Progenitor cell of endocrine pancreas (in vitro differentiated cells): ENCODE measurements at places on chromosomes 3 and 15.

GRCh38 chr15:82294061-82294690 lies 31.6 kb downstream of the SAXO2 start:
- no peak overlapping the region for H3K27ac ChIP-seq
- DNase-seq, result no peak
- H3K4me1 ChIP-seq, result no peaks in the 10 kb centered on the region
- no peaks in the 10 kb centered on the region for H3K27me3 ChIP-seq
- H3K4me3 ChIP-seq, result no peak overlapping the region

DNA sequence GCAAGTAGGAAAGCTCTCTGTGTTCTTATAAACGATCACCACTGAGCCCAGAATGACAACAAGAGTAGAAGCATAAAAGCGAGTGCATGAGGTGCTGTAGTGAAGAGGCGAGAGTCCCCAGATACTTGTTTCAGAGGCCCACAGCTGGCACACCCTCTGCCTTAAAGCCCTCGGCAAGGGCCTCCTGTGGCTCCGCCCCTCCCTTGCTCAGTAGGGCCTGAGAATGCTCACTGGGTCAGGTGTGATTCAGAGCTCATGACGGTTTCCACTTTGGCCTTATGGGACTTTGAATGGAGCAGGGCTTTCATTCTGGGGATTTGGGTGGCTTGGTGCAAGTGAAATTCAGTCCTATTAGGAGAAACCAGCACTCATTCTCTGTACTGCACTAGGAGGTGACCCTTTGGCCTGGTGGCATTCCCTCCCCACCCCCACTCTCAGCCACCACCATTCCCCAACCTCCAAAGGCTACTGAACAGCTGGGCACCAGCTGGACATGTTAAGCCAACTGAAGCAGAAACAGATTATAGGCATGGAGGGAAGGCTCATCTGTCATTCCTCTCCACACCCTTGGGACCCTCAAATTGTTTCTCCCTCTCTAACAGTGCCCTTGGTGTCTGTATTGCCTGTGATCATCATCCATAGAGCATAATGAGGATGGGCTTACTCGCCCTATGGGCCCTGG lies 109.6 kb upstream of the CTDSPL start:
- H3K27ac ChIP-seq, result no peak overlapping the region
- DNase-seq, result no peak
- H3K4me1 ChIP-seq, result no peaks in the 10 kb centered on the region
- no peaks in the 10 kb centered on the region for H3K36me3 ChIP-seq
- no peaks in the 10 kb centered on the region for H3K27me3 ChIP-seq

DNA sequence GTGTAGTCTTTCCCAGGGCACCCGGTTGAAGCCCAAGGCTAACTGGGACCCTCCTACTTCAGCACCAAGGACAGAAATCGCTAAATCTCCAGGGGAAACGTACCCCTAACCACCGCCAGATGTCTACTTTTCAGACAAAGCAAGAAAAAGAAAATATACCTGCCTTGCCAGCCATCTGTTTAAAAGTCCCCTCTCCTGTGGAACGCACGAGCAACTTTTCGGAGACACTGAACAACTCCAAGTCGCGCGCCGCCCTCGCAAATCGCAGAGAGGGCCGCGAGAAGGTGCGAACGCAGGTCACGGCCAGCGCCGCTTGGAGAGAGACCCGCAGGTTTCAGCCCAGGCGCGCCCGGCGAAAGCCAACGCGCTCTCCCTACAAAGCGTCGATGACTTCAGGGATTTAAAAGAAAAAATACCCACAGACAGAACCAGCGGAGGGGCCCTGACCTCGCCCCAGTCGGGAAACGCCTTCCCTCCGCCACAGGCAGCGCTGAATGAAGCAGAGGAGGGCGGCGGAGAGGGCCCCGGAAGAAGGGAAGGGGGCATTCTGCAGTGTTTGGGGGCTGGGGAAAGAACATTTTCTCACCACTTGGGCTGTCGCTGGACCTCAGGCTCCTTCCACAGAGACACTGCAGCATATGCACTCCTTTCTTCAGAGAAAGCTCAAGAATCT lies 213.1 kb downstream of the FGF12 start:
- H3K36me3 ChIP-seq, result no peaks in the 10 kb centered on the region
- H3K4me3 ChIP-seq, result peak overlapping the region; percentile 86
- peak; percentile 36 for DNase-seq

- no peaks in the 10 kb centered on the region for H3K27me3 ChIP-seq
- H3K4me1 ChIP-seq, result peaks cover 36% of the 10 kb centered on the region
- H3K4me3 ChIP-seq, result no peak overlapping the region
- H3K27ac ChIP-seq, result peak overlapping the region; percentile 54
Observed at GRCh38 chr3:53144862-53145712, 14.9 kb upstream of the RFT1 start.

DNA sequence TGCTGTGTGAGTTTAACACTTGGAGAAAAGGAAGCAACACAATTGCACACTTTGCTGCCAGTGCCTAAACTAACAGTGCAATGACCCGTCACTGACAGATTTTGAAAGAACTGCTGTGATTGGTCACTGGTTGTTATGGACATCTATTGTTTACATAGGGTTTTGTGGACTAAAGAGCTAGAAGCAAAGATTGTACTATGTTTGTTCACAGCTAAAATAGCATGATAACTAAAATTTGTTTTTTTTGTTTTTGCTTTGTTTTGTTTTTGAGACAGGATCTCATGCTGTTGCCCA lies 112.4 kb upstream of the GOLGA8J start:
- no peak for DNase-seq
- H3K36me3 ChIP-seq, result no peaks in the 10 kb centered on the region
- peaks cover 1% of the 10 kb centered on the region for H3K4me1 ChIP-seq

DNA sequence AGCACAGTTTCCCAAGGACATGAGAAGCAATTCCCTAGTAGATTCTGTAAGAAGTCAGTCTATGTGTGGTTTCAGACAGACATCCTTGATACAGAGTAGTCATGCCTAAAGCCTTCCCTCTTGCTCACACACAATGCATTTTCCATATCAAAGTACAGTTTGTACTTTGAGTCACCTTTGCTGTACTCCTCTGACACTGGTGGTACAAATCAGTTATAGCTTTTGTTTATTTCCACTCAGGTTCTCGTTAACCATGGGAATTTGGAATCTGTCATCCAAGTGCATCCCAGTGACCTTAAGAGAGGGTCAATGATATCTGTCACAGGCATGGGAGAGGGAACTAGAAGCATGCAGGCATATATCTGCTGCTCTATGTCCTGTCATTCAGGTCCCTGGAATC lies 3.6 kb upstream of the GNB4 start:
- H3K36me3 ChIP-seq, result no peaks in the 10 kb centered on the region
- no peak overlapping the region for H3K27ac ChIP-seq

DNA sequence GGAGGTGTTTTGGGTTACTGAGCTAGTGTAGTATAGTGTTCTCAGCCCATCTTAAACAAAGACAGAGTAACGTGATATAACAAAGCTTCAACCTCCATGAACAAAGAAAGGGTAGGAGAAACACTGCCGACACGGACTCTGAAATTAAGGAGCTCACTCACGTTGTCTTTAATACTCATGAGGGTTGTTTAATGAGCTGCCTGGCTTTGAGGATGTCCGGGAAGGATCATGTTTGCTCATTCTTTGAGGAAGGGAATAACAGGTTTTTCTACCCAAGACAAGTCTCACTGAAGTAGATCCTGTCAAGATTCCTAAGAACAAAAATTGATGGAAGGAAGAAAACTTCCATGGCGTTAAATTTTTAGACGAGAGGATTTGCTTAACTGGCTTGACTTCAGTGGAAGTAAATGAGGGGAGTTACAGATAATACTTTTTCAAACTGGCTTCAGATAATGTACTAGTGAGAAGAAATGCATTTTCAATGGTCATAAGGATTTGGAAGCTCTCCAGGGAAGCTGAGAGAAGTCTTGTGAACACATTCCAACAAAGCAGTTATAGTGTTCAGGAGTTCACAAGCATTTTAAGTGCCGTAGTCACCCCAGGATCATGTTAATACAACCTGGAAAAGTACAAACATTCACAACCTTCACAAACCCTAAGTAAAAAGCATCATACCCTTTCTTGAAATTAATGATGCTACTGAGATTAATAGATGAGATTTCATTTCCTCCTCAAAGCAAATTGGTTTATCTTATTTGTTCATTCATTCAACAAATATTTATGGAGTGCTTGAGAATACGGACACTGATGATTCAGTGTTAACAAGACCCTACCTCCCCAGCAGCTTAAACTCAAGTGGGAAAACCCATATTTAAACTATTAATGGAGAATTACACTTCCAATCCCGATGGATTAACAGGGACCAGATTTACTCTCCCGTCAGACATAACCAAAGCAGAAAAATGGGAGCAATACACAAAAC lies 101.5 kb downstream of the SHQ1 start:
- peak overlapping the region; percentile 33 for H3K4me3 ChIP-seq
- H3K27ac ChIP-seq, result peak overlapping the region; percentile 90
- H3K27me3 ChIP-seq, result no peaks in the 10 kb centered on the region
- H3K4me1 ChIP-seq, result peaks cover 49% of the 10 kb centered on the region

- no peak for DNase-seq
- H3K27ac ChIP-seq, result no peak overlapping the region
- H3K36me3 ChIP-seq, result no peaks in the 10 kb centered on the region
Observed at GRCh38 chr3:23496165-23496564, 293.0 kb downstream of the UBE2E2 start.

- no peaks in the 10 kb centered on the region for H3K27me3 ChIP-seq
- DNase-seq, result no peak
- H3K4me3 ChIP-seq, result no peak overlapping the region
- no peaks in the 10 kb centered on the region for H3K4me1 ChIP-seq
- no peaks in the 10 kb centered on the region for H3K36me3 ChIP-seq
- H3K27ac ChIP-seq, result no peak overlapping the region
Observed at GRCh38 chr3:165442061-165442460, 245.9 kb upstream of the SLITRK3 start.

- DNase-seq, result no peak
- no peaks in the 10 kb centered on the region for H3K27me3 ChIP-seq
- no peak overlapping the region for H3K27ac ChIP-seq
- no peaks in the 10 kb centered on the region for H3K36me3 ChIP-seq
- H3K4me1 ChIP-seq, result no peaks in the 10 kb centered on the region
Observed at GRCh38 chr3:67995206-67995605, 340.8 kb upstream of the SUCLG2 start.

DNA sequence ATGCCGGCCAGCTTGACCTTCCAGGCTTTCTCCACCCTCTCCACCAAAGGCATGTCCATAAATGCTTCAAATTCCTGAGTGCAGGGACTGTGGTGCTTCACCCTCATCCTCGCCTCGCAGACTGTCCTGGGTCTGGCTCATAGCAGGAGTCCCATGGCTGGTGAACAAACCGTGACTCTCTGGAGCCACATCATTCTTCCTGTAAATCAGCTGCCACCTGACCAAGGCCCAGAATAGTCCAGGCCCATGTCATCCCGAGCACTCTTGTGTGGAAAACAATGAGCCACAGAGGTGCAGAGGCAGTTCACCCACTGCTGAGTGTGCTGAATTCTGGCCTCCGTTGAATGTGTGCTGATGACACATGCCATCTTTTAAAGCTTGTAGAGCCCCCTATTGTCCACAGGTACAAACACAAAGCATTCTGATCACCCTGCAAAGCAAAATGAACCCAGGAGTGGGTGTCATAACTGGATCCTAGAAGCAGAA lies 68.6 kb downstream of the ABHD5 start:
- H3K36me3 ChIP-seq, result no peaks in the 10 kb centered on the region
- H3K4me1 ChIP-seq, result peaks cover 3% of the 10 kb centered on the region
- H3K27ac ChIP-seq, result no peak overlapping the region

GRCh38 chr3:112531358-112531781 lies 30.4 kb downstream of the ATG3 start:
- H3K4me1 ChIP-seq, result peaks cover 4% of the 10 kb centered on the region
- DNase-seq, result no peak
- H3K36me3 ChIP-seq, result peaks cover 8% of the 10 kb centered on the region
- H3K27me3 ChIP-seq, result no peaks in the 10 kb centered on the region
- H3K4me3 ChIP-seq, result no peak overlapping the region

GRCh38 chr15:100937171-100937570 lies 18.0 kb downstream of the LRRK1 start:
- H3K4me1 ChIP-seq, result no peaks in the 10 kb centered on the region
- no peak overlapping the region for H3K4me3 ChIP-seq
- H3K27ac ChIP-seq, result no peak overlapping the region
- no peak for DNase-seq

- no peak overlapping the region for H3K27ac ChIP-seq
- no peak for DNase-seq
- H3K27me3 ChIP-seq, result peaks cover 9% of the 10 kb centered on the region
- H3K36me3 ChIP-seq, result no peaks in the 10 kb centered on the region
- no peak overlapping the region for H3K4me3 ChIP-seq
- H3K4me1 ChIP-seq, result no peaks in the 10 kb centered on the region
Observed at GRCh38 chr3:141478139-141478538, 8.7 kb upstream of the RASA2 start.

DNA sequence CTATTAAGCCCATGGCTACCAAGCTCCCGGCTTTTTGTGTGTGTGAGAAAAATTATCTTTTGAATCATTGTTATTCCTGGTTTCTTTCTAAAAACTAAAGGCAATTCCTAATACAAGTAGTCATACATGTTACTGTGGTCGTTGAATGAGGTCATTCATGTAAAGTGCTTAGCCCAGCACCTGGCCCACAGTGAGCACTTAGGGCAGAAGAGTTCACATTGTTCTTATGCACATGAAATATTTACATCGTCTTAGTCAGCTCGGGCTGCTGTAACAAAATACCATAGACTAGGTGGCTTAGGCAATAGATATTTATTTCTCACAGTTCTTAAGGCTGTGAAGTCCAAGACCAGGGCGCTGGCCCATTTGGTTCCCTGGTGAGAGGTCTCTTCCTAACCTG lies 216.1 kb downstream of the SHQ1 start:
- no peaks in the 10 kb centered on the region for H3K27me3 ChIP-seq
- no peaks in the 10 kb centered on the region for H3K36me3 ChIP-seq
- H3K4me3 ChIP-seq, result no peak overlapping the region

DNA sequence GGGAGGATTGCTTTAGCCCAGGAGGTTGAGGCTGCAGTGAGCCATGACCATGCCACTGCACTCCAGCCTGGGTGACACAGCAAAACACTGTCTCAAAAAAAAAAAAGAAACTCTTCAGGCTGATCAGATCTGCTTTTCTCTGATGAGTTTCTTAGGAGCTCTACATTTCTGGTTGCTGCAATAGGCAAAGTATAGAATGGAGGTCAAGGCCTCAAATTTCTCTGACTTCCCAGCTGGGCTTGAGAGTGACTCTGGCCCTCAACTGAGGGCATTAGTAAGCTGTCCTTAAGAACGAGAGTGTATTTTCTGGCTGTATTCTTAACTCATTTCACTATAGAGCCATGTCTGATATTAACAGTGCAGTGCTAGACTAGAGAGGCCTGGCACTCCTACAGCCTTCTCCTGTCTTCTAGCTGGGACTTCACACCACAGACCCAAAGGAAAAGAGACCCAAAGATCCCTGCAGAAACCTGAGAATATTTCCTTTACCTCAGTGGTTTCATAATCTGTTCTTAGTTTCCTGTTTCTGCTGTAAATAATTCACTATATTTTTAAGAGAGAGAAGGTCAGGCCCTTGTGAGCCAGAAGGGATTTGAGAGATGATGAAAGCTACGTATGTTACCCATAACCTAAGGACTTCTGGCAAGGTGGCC lies 2.0 kb upstream of the NR1I2 start:
- no peak overlapping the region for H3K4me3 ChIP-seq
- no peak for DNase-seq
- H3K36me3 ChIP-seq, result peaks cover 6% of the 10 kb centered on the region
- no peaks in the 10 kb centered on the region for H3K27me3 ChIP-seq
- H3K4me1 ChIP-seq, result peaks cover 4% of the 10 kb centered on the region

GRCh38 chr3:133527081-133527715 lies 46.3 kb upstream of the CDV3 start:
- H3K4me1 ChIP-seq, result peaks cover 2% of the 10 kb centered on the region
- H3K27me3 ChIP-seq, result no peaks in the 10 kb centered on the region
- no peaks in the 10 kb centered on the region for H3K36me3 ChIP-seq

GRCh38 chr3:147651107-147651778 lies 242.1 kb downstream of the ZIC1 start:
- no peak overlapping the region for H3K4me3 ChIP-seq
- no peak for DNase-seq
- H3K36me3 ChIP-seq, result no peaks in the 10 kb centered on the region
- no peaks in the 10 kb centered on the region for H3K4me1 ChIP-seq
- no peak overlapping the region for H3K27ac ChIP-seq
